ENCODE measurements at places on chromosomes 5 and 9.

DNA sequence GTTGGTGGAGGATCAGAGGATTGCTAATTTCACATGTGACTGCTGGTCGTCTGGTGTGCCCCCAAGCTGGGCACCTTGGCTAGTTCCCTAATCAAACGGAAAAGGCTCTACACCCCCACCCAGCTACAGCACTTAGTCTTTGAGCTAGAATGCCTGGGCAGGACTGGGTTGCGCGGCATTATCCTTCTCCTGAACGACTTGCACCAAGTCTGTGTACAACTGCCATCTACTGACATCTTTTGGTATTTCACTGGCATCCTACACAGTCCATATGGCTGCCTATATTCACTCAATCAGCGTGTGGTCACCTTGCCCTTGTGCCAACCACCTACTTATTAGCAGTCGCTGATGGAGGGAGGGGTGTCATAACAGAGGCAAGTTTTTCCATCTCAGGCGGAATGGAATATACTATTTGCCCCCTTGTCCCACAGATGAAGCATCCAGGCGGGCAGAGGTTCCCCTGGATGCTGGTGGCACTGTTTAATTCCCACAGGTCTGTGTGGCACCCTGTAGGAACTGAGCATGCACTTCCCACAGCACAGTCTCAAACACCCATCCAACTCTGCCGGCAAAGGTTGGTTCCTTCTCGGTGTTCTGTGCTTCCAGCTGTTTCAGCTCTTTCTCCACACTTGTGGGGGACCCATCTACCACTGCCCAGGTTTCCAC is 150.1 kb downstream of the OSTF1 start:
- DNase-seq, result peak; percentile 34

DNA sequence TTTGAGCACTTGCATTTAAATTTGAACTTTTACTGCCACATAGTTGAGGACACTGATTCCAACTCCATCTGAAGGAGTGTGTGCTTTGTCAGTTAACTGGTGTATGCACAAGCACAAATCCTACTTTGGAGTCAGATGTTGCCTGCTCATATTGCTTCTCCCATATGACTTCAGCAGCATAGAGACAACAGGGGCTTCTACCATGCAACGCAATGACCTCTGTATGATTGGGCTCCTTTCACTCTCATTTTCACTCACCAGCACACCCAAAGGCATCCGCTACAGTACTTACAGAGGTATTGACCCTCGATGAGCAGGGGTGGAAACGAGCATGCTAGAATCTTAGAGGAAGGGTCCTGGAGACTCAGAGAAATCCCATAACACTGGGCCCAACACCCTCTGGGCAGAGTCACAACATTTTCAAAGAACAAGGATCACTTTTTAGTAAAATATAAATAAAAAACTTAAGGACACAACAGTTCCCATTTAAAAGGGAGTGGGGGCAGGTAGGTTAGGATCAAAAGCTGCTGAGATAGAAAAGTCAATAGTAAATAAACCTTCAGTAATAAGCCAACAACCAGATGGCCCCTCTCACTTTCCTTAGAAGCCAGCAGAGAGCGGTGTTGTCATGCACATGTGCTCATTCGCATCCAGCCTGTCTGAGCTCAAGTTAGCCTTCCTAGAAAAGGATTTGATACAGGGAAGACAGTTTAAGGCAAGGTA is 203.8 kb downstream of the SNCAIP start:
- DNase-seq, result peak; percentile 84

- DNase-seq, result no peak
These were observed 25.2 kb downstream of the ZCCHC9 start for GRCh38 chr5:81326554-81326953.

- DNase-seq, result no peak
These were observed 18.4 kb downstream of the ADAMTS16 start for GRCh38 chr5:5158472-5158895.

DNA sequence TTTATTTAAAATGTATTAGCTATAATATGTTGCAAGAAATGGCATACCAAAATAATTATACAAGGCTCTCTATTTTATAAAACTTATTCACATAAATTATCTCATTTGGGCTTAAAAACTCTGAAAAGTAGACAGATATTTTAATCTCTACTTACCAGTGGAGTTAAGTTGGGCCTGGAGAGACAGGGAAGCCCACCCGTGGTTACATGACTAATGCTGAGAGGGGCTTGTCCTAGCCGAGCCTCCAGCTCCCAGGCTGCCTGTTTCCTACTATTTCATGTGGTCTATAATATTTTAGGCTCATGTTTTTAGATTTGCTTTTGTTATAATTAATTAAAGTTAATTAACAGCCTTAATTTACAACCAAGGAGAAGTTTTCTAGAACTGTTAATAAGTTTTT is 20.9 kb upstream of the ASPN start:
- no peak for DNase-seq

DNA sequence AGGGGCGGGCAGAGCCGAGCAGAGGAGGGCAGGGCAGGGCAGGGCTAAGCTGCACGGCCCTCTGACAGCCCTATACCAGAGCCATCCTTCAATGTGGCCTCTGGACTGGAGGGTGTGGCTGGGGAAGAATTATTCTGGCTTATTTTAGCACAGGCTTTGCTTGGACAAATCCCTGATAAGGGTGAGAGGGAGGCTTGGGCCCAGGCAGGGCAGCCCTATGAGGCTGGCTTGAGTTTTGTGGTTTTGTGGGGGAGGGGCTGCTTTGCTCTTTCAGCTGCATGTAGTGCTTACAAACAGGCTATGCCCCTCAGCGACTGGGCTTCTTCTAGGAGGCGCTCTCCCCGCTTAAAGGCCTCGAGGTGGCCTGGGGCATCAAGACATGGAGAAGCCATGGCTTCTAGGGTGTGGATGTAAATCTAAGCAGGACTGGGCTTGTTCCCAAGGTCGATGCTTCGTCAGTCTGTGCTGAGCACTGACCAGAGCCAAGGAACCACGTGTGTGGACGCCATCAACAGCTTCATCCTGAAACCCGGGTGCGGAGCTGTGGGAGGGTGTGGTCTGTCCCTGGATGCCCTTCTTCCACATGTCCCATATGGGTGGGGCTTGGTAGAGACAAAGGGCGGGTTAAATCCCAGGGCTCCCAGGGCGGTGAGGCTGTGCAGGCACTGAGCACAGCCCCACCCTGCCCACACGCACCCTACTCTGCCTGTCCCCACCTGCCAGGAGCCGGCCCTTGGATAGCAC is 45.7 kb upstream of the IPPK start:
- no peak for DNase-seq

GRCh38 chr5:109929911-109930310 is 240.2 kb downstream of the MAN2A1 start:
- no peak for DNase-seq

- no peak for DNase-seq
These were observed 137.6 kb downstream of the TRPM3 start for GRCh38 chr9:70983723-70984295.

GRCh38 chr5:157280927-157281326 is 15.0 kb downstream of the CYFIP2 start:
- no peak for DNase-seq

All from brain (organoid and tissue), 16 donors.